ENCODE measurements at places on chromosomes 12 and 14.

DNA sequence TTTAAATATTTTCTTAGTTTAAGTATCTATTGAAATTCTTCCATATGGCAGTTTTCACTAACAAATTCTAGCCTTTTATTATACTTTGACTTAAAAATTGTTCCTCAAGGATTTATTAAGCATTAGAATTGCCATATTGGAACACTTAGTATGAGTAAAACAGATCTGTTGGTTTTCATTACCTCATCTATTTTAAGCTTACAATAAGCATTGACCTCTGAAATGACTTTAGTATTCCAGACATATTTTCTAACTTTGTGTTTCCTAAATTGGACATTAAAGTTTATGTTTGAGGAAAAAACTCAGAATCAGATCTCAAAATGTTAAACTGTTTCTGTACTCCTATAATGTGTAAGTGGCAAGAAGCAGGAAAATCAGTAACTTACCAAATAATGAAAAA lies 48.4 kb downstream of the CSRP2 start:
- DNase-seq: no peak

GRCh38 chr14:52861403-52861802 lies 70.0 kb upstream of the GNPNAT1 start:
- DNase-seq: no peak

GRCh38 chr12:93223440-93224426 lies 154.0 kb upstream of the NUDT4 start:
- no peak for DNase-seq

DNA sequence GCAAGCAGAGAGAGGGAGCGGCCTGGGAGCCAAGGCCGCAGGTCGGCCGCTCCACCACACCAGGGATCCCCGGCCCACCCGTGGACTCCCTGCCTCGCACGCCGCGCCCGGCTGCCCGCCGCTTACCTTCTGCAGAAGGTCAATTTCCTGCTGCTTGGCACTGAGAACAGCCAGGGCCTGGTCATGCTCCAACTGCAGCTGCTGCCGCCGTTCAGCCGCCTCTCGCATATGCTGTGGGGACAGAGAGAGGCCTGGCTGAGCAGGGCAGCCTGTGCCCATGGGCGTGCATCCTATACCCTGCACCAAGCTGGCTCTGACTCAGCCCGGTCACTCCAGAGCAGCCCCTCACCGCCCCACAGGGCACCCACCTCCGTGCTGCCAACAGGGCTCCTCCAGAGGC lies 141.1 kb downstream of the PIWIL1 start:
- DNase-seq: no peak

DNA sequence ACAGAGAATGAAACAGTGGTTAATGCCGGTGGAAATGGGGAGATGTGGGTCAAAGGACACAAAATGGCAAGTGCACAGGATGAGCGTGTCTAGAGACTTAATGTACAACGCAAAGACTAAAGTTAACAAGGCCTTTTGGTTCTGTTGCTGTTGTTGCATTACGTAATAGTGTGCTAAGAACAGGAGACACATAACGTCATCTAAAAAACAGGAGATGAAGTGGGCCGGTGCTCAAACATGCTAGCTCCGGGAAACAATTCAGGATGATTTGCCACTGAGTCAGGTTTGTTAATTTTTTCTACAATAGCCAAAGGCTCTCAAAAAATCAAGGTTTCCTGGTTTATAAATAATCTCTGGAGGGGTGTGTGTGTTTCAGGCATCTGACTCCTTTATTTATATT lies 55.5 kb downstream of the ETV6 start:
- DNase-seq: no peak

- no peak for DNase-seq
Measured at GRCh38 chr14:91897106-91897701, 29.9 kb upstream of the TC2N start.

- no peak for DNase-seq
Measured at GRCh38 chr12:77667101-77667500, 163.6 kb upstream of the NAV3 start.

DNA sequence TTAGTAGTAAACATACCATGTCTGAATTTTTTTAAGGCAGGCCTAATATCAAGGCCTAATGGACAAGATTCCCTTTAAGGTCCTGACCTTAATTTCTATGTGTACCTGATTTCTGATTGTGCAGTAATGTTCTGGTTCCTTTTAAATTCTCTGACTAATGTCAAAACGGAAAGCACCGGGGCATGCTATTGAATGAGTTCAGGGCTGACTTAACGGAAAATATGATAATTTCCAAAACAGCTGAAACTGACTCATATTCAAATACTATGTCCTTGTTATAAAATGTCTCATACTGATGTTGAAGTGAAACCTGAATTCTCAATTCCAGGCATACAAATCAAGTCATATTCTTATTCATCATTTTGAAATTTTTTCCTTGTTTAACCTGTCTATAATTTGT lies 6.7 kb downstream of the TAS2R43 start:
- DNase-seq: no peak

DNA sequence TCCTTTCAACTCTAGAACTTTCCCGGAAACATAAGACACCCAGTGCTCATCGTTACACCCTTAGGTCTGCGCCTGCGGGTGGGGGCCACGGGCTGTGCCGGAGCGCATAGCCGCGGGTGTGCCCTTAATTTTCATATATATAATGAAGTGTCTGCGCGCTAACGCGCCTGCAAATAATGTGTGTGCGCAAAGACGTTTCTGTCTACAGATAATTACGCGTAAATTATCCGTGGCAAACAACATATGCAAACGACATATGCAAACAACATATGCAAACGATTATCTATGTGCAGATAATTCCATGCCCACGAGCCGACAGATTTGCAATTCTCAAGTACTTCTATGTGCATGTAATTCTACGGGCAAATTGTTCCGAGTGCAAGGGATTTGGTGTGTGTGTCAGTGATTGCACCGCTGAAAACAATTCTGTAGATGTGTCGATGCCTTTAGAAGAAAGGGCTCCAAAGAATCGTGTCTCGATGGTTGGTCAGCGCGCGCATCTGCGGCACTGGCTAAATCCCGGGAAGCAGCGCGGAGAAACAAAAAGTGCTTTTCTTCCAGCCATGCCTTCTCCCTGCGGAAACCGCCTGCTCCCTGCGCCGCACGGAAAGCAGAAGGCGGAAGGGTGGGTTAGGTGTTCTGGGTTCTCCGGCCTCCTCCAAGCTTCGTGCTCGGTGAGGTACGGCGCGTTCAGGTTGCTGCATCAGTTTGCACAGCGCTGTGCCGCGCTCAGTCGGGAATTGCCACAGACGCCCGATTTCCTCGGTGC lies 34.5 kb upstream of the TBX5 start:
- DNase-seq: no peak

- peak; percentile 16 for DNase-seq
Measured at GRCh38 chr12:10960211-10960610, 21.1 kb upstream of the TAS2R14 start.

DNA sequence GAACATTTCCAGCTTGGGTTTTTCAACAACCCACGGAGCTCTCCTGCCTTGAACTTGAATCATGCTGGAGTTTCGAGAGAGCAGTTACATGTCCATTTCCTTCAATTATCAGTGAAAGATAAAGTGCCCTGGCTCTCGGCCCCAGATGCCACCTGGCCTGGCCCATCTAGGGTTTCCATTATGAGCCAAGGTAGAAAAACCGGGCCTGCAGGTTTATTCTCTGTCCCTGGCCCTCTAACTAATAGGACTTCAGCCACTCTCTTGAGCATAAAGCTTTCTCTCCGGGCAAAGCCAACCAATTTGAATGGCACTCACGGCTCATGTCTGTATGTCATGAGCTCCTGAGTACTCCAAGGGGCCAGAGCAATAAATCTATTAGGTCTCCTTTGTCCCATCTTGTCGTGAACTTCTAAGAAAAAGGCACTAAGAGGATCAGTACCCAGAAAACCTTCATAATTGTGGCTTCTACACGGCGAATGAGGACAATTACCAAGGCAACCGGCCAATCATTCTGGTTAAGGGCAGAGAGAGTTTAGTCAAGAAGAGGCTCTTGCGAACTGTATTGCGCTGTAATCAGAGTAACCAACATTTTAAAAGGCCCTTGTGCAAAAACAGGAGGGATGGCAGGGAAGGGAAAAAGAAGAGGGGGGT lies 392.3 kb downstream of the MED13L start:
- no peak for DNase-seq

DNA sequence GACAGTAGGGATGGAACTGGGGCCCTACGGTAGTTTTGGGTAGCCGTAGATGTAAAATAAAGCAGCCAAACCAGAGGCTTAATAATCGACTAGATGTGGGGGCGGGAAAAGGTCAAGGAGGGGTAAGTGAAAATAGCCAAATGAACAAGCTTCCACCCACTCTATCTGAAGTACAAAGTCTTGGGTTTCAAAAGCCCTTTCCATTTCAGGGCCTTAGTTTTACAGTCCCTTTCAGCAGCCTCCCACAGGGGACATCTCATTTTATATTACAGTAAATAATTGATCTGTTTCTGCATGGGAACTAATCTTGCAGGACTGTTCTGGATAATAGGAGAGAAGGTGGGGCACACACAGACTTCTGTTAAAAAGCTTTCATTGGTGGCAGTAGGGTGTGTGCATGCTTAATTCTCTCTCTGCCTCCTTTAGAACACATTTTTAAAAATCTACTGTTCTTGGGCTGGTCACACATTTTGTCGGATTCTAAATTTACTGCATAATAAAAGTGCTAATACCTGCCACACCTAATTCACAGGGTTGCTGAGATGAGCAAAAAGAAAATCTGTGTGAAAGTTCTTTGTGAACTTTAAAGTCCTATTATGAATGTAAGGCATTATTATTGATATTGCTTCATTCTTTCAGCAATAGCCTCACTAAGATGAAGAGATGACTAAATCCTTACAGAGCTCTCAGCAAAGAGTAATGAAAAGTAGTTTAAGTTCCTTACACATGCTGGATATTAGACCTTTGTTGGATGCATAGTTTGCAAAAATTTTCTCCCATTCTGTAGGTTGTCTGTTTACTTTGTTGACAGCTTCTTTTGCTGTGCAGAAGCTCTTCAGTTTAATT lies 104.6 kb downstream of the ITPR2 start:
- DNase-seq: no peak

DNA sequence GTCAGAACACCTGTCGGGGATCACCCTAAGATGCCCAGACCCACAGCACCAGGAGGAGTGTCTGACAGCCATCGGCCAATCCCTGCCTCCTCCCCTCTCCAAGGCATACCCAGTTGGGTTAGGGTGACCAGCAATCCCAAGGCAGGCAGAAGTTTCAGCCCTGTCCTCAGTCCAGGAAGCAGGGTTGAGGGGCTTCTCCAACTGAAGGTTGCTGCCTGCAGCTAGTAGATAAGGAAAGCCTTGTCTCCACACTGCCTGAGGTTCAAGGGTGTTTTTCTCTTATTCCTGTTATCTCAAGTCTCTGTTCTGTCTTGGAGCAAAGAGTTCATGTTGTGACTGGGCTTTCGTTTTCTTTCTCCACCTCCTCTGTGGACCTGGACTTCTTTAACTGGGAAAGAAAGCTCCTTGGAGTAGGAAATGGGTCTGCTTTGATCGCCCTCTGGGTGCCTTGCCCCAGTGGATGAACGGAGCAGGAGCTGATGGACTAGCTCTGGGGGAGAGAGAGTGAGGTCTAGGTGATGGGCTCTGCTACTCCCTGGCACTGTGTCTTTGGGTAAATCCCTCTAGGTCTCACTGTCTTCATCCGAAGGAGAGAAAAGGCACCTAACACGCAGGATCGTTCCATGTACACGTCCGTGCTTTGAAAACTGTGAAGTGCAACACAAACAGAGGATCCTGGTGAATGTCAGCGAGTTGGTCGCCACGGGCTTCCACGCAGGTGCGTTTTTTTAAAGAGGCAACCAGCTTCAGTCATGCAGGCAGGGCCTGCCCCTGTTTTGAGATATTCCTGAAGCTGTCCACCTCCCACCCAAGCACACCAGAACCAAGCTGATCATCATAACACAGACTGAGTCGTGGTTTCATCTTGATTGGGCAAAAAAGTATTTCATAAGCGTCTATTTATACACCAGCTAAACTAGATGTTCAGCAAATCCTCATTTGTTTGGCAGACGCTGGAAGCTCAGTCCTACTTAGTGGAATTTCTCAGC lies 52.5 kb upstream of the FOXN3 start:
- no peak for DNase-seq

DNA sequence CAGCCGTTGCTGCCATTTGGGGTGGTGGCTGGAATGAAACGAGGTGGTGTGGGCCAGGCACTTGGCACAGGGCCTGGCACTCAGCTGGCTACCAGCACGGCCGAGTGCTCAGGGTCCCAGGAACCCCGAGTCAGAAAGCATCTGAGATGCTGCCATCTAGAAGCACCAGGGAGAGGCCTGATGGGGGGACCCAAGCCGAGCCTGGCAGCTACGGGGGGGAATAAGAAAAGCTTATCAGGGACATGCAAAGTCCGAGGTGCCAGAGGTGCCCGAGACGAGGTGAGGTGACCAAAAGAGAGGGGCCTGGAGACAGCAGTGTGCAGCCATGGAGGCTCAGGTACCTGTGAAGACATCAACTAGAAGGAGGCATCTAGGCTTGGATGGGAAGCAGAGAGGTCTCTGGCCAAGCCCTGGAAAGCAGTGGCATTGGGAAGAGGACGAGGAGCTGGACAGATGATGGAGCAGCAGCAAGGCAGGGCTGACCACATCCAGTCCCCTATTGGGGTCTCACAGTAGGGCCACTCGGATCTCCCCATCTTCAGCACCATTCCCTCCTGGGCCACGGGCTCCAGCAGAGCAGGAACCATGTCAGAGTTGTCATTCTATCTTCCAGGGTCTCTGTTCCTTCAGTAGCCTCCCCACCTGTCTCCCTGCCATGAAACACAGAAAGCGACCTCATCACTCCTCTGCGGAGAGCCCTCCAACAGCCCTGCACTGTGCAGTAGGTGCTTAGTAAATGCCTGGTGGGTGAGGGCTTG lies 59.3 kb upstream of the DIO3 start:
- no peak for DNase-seq

DNA sequence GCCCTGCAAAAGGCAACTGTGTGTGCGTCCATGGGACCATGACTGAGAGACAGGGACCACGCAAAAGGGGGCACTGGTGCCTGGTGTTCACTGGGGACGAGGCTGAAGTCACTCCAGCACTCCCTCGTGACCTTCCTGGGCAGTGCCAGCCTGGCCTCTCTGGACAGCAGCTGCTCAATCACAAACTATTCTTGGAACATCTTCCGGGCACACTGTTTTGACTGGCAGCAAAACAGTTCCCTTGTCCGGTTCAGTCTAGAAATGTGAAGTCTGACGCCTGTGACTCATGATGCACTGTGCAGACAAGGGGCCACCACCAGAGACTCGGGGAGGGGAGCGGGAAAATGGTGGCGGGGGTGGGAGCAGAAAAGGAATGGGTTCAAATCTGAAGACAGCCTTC lies 20.8 kb downstream of the SNRNP35 start:
- no peak for DNase-seq

DNA sequence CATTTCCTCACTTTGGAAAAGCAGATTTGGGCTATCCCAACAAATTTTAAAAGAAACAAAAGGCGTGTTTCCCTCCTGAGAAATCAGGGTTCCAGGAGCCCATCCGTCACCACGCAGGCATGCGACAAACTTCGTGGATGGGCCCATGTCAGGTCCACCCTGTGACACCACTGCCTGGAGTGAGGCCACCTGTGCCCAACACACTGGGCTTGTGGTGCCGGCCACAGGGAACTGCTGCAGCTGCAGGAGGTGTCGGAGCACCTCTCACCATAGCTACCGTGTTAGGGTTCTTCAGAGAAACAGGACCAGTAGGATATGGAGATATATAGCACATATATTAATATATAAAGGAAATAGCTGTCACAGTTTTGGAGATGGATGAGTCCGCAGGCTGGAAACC lies 53.0 kb upstream of the BCL11B start:
- no peak for DNase-seq

Measured in CD4-positive, alpha-beta T cell treated with Interleukin-17A for 1 hour (primary cell).